Activated CD4-positive, alpha-beta T cell treated with anti-CD3 and anti-CD28 coated beads, Interleukin-2, amount 10 ng/mL, durations not matched to agents 7 days and 5 days (primary cell): ENCODE measurements at places on chromosomes 3 and 15.

DNA sequence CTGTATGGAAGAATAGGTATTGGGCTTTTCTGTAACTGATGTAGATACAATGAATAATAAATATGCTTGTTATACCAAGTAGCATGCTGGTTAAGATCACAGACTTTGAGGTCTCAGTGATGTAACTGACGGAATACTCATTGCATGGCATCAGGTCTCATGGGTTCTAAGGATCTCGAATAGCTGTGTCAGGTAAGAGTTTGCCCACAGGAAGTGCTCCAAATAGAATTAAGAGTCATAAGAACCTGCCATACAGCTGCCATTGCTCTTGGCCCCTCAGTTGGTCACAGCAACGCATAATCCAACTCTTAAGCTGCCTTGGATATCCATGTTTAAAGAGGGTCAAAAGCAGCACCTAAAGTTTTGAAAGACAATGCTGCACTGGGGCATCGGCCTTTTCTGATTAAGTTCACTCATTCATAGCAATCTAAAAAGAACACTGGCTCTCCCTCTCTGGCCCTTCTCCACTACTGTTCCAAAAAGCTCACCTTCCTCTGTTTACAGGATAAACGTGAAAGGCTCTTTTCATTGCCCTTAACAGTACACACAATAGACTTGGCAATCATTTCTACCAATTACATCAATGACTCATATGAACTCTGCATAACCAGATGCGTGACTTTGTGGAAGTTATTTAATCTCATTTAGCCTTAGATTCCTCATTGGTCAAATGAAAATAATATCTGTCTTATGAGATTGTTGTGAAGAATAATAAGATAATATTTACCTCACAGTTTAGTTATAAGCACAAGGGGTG lies 74.6 kb downstream of the ZBTB20 start:
- DNase-seq = no peak

DNA sequence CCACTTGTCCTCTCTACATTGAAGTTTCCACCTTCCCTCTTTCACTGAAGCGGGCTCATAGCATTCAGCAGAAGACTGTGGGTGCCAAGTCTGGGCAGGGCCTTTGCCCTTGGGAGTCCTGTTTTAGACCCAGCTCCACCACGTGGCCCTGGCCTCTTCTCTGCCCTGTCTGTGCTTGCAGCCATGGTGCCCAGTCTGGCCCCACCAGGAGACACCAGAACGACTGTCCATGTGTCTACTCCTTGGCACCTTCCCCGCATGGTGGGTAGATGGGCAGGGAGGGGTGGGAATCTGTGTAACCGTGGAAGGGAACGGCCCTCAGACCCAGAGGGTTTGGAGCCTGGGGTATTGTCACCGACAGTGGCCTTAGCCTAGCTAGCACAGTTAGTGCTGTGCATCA lies 17.9 kb upstream of the EMC3 start:
- DNase-seq = no peak

DNA sequence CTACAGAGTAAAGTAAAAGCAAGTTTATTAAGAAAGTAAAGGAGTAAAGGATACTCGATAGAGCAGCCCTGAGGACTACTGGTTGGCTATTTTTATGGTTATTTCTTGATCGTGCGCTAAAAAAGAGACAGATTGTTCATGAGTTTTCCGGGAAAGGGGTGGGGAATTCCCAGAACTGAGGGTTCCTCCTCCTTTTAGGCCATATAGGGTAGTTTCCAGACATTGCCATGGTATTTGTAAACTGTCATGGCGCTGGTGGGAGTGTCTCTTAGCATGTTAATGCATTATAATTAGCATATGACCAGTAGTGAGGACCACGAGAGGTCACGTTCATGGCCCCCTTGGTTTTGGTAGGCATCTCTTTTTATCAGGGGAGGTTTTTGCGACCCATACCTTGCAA lies 213.1 kb downstream of the OSBPL10 start:
- DNase-seq = no peak

- no peak for DNase-seq
Observed at GRCh38 chr3:117589454-117589853, 879.9 kb downstream of the TUSC7 start.

DNA sequence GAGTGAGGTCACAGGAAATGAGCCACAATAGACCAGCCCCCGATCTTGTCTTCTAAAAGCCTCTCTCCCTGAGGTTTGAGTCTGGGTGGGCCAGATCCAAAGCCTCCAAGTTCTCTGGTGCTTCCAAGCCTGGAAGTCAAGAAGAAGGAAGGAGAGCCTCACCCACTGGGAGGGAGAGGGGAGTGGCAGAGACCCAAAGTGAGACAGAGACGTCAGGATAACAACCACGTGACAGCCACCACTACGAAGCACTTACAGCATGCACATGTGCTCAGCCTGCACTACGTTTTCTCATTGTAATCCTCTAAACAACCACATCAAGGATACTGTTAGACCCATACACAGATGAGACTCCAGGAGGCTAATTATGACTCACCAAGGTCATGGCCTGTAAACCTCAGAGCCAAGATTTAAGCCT lies 197.3 kb upstream of the LINGO1 start:
- no peak for DNase-seq

DNA sequence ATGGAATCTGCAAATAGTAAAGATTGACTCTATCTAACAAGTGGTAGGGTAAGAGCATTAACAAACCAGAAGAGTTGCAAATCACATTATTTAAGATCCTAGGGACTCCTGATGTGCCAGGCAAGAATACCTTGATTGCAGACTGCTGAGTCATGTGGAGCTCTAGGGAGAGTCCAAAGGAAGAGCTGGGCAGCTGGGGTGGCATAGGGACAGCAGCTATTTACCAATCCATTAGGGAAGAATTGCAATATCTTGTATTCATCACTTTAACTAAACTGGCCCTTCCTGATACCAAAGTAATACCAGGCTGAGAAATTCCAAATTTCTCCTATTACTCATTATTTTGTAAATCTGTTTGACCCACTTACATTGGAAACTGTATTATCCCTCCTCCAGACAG lies 52.2 kb upstream of the ACP3 start:
- DNase-seq = no peak

DNA sequence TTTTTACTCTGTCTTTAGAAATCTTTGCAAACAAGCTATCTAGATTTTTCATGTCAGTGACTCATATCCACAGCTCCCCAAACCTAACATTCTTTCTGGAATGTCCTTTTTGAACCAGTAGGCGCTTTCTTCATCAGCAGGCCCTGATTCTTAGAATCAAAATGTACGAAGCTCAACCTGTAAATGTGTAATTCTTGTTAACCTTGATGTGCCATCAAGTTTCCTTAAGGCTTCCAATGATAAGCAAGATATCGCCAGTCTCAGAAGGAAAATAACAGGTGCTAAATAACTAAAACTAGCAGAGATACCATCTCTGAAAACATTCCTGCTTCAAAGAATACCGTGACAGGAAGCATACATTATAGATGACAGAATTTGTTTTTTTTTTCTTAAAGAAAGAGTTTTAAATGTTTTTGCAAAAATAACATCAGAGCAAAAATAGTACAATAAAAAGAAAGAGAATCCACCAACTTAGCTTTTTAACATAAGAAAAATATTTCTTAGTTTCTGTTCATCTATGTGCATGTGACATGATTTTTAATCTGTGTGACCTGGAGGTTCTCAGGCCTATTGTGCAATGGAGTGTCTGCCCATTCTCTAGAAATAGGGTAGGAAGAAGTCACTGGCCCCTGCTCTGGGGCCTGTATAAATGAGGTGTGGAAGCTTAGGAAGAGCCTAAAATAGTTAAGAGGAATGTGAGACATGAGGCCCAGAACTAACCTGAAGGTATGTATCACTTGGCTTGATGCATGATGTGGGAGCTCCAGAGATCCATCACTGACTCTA lies 14.7 kb upstream of the SECISBP2L start:
- no peak for DNase-seq

- peak; percentile 16 for DNase-seq
Observed at GRCh38 chr3:180680097-180680430, 775 bp upstream of the CCDC39 start.

DNA sequence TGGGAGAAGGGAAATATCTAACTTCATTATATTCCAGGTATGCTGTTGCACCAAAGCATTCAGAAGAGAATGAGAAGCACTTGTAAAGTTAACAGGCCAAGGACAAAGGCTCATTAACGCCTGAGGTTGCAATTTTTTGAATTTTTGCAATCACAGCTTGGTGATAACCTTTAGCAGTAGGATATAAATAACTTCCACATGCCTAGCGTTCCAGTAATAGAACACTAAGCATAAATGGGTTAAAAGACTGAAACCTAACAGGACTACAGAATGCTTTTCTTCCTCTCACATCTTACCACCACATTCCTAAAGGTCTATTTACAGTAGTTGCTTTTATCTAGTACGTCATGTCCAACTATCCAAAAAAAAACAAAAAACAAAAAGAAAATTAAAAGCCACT lies 57.4 kb upstream of the IMPG2 start:
- DNase-seq = no peak

GRCh38 chr3:124257336-124257864 lies 265.5 kb upstream of the ROPN1 start:
- no peak for DNase-seq

- DNase-seq = no peak
Observed at GRCh38 chr3:42173307-42173706, 82.2 kb downstream of the TRAK1 start.

- DNase-seq = no peak
Observed at GRCh38 chr15:62519900-62520299, 354.8 kb upstream of the C2CD4B start.

- no peak for DNase-seq
Observed at GRCh38 chr15:67587331-67587730, 44.8 kb downstream of the MAP2K5 start.

GRCh38 chr3:169269005-169269404 lies 394.5 kb downstream of the MECOM start:
- no peak for DNase-seq

DNA sequence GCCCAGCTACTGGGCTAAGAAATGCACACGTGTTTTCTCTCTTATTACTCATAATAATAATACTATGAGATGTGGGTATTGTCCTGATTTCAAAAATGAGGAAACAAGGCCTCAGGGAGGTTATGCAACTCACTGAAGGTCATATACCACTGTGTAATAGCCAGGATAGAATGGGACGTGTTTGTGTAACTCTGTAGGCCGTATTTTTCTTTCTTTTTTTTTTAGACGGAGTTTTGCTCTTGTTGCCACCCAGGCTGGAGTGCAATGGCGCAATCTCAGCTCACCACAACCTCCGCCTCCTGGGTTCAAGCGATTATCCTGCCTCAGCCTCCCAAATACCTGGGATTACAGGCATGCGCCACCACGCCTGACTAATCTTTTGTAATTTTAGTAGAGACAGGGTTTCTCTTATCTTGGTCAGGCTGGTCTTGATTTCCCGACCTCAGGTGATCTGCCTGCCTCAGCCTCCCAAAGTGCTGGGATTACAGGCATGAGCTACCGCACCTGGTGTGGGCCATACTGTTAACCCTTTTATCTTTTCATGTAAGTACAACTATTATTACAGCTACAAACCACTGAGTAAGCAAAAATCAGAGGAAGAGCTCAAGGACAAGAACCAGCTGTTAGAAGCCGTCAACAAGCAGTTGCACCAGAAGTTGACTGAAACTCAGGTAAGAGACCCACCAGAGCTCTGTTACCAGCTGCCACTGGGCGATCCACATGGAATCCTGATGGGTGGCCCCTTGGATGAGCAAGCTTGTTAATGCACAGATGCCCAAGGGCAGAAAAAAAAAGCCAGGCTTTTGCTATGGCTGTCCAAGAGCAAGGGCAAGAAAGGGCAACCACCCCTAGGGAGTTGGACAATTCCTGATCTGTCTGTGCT lies 6.7 kb downstream of the KNSTRN start:
- DNase-seq = no peak

- DNase-seq = no peak
Observed at GRCh38 chr3:195583831-195584542, at the start of gene APOD. TSS of gene APOD (minus strand) at chr3:195583940. CDS start at chr3:195579461, 4,479 bp downstream.

DNA sequence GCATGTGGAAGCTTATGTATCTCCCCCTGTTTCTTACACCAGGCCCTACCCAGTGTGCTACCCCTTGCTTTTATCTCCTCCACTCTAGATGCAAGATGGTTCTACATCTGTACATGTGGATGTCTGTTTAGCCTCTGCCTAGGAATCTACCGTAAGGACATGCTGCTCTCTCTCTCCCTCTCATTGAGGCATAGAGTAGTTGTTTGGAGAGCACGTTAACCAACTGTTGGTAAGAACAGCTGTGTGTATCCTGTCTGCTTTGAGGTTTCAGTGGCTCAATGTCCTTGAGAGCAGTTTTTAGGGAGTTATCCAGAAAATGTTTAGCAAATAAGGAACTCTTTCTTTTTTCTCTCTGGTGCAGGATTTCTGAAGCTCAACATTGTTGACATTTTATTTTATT lies 152.8 kb downstream of the DNAJB8 start:
- DNase-seq = peak; percentile 3

DNA sequence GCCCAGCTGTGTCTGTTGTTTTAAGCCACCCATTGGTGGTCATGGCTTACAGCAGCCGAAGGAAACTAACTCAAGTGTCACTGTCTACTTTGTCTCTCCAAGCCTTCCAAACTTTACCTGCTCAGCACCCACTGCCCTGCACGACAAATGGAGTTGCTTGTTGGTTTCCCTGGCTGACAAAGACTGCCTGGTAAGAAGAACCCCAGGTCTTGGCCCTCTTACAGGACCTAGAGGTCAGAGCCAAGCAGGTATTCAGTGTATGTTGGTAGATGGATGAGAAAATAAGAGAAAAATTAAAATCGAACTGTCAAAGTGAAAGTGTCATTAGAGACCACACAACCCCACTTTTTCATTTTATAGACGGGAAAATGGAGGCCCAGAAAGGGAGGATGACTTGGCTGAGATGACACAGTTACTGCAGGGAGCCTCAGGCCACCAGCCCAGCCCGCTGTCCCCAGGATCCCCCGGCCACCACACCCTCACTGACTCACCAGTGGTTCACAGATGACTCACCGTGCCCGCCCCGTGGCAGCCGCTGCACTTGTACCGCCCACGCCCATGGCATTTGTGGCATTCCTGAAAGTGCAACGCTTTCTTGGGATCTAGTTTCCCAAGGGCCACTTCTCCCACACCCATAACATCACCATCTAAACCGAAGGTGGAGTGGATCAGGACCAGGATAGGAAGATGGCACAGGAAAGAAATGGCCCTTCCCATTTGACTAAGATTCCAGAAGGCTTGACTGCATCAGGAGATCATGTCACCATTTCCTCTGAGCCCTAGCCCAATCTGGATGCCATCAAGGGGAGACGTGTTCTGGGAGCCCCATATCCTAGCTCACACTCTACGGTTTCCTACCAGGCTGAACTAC lies 15.2 kb downstream of the SSUH2 start:
- DNase-seq = no peak

GRCh38 chr3:21544076-21544462 lies 206.9 kb downstream of the ZNF385D start:
- DNase-seq = no peak

- no peak for DNase-seq
Observed at GRCh38 chr3:197083486-197083885, 53.9 kb upstream of the MELTF start.
